HFF-Myc (cell line): ENCODE measurements at places on chromosomes 7 and 10.

DNA sequence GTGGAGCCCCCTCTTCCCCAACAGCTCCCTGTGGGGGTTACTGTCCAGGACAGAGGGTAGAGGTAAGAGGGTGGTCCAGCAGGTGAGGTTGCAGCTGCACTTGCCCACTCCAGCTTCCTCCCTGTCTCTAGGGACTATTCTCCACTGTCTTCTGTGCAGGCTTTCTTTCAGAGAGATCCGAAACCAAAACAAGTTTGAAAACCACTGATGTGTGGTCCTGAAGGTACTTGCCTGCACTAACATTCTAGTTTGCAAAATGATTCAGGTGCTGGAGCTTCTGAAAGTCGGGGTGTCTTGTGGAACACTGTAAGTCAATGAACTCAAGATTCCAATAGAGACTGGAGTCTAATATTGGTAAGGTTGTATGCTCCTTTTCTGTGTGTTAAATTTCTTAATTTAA lies 63.1 kb downstream of the BLNK start:
- DNase-seq = no peak

DNA sequence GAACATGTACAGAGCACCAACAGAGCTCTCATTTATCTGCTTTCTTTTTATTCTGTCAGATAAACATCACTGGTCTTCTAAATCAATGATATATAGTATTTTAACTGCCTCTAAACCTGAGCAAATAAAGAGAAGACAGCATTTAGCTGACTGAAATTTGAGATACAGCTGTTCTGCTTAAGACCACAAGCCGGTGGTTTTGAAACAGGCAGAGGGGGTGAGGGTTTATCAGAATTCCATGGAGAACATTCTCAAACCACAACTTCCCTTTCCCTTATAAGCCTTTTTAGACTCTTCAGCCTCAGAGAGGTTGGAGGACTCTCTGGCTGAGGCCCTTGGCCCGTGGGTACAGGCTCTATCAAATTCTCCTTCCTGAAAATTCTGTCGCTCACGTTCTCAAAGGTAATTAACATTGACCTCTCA lies 87.4 kb upstream of the RSU1 start:
- DNase-seq = peak; percentile 60

- DNase-seq = no peak
Observed at GRCh38 chr7:152504816-152505215, 69.0 kb upstream of the KMT2C start.

DNA sequence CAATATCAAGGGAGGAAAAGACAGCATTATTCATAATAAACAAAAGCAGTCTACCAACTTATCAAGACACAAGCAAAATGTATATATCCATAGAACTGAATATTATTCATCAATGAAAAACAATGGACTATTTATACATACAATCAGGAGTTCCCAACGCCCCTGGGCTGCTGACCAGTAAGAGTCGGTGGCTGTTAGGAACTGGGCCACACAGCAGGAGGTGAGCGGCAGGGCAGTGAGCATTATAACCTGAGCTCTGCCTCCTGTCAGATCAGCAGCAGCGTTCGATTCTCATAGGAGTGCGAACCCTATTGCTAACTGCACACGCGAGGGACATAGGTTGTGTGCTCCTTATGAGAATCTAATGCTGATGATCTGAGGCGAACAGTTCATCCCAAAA lies 71.7 kb upstream of the GPR22 start:
- no peak for DNase-seq

GRCh38 chr7:1031716-1032455 lies 12.5 kb upstream of the GPR146 start:
- no peak for DNase-seq

DNA sequence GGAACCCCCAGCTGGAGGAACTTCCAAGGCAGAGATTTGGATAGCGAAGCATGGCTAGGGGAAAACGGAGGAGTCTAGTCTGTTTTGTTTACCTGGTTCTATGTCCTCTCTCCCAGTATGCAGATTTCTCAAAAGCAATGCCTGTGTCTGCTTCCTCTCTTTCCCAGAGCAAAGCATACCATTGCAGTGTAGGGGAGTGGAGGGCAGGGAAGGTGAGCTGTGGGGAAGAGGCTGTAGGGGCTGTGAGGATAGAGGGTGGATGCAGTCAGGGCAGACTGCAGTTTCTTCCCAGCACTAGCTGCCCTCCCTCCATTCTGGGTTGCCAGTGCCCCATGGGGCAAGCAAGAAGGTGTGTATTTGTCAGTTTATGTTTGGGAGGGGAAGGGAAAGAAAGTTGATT lies 16.9 kb upstream of the TSPAN14 start:
- DNase-seq = no peak

GRCh38 chr7:80785276-80785675 lies 133.6 kb downstream of the SEMA3C start:
- no peak for DNase-seq

DNA sequence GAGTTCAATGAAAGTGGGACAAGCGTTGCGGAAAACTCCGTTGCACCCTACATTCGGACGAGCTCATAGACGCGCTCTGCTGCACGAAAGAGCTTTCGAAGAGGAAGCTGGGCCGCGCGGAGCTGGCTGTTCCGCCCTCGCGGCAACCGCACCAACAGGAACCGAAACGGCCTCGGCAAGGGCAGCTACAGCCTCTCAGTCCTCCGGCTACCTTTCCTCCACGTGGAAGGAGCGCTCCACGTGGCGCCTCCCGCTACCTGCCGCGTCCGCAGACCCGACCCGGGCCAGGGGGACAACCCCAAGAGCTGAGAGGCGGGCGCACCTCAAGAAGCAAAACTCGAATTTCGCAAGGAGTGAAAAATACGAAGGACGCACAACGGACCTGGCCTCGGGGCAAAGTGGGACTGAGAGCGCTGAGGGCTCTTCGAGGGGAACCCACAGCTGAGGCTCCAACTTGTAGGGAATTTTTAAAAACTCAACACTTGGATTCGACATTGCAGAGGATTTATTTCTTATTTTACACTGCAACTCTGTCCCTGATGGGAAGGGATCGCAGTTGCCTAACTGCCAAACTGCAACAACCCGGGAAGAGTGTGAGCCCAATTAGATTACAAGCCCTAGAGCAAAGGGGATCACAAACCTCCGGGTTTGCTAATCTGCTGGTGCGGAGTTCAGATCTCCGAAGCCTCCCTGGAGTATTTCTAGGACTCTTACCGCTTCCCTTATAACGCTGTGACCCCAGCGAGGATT lies 1.4 kb downstream of the HPSE2 start:
- DNase-seq = no peak

DNA sequence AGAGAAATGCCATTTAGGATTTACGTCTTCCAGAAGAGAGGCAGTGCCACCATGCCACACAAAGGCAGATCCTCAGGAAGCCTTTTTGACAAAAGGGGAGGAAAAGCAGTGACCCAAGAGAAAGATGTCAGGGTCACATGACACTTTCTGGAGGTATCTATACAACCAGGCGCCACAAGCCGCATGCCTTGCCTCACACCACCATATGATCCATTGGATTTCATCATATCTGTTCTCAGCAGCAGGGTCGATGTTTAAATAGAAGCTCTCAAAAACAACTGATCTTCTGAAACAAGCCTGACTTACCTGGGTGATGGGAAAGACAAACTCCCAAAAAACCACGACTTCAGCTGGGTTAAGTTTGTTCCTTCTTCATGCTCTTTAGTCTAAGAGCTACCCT lies 52.5 kb upstream of the UNC5B start:
- no peak for DNase-seq

DNA sequence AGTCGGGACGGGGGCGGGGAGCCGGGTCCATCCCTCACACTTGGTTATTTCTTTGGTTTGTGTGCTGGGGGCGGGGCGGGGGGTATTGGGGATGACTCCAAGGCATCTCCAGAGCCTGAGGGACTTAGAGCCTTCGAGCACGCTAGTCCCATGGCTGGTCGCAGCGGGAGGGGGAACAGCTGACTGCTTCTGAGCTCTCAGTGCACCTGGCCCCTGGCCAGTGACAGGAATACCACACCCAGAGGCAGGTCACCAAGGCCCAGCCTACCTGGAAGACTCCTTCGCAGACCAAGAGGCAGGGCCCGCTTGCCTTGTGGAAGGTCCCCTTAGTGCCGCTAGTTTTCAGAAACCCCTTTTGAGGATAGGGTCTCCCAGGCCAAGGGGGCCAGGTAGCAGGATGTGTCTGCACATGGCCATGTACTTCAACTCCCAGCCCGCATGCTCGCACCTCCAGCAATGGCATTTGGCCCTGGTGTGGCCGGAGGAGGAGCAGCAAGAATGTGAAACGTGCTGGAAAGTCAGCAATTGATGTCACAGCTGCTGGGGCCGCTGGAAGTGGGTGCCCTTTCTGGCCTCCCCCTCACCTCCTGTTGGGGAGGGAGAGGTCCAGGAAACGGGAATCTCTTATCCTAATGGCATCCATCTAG lies 40.3 kb downstream of the AGAP3 start:
- DNase-seq = no peak

DNA sequence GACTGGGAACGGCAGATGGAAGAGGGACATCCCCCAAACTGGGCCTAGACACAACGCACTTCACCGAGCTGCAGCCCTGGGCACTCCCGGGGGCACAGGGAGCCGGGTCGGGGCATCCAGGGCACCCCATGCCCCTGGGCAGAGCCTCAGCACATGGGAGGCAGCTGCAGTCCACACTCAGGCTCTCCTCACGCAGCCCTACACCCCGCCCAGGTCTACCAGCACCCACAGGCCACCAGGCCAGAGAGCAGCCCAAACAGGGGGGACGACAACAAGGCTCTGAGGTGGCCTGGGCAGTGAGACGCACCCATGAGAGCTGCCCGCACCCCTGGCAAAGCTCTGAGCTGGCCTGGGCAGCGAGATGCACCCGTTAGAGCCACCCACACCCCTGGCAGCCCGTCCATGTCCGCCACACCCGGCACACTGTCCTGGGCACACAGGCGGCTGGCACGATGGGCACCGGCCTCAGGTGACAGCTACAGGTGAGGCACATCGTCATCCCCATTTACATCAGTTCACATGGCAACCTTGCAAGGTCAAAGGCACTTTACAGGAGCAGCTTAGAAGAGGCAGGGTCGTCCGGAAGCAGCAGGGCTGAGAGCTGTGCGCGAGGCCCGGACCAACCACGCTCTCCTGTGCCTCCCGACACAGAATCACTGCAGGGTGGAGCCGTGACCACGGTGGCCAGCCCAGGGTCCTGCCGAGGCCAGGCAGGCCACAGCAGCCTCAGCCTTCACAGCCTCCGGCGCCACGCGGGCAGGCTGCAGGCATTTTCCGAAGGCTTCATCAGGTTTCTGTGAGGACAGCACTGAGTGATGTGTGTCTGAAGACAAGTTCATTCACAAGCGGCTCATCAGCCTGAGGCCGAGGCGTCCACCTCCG lies 228.6 kb downstream of the MAD1L1 start:
- DNase-seq = no peak

DNA sequence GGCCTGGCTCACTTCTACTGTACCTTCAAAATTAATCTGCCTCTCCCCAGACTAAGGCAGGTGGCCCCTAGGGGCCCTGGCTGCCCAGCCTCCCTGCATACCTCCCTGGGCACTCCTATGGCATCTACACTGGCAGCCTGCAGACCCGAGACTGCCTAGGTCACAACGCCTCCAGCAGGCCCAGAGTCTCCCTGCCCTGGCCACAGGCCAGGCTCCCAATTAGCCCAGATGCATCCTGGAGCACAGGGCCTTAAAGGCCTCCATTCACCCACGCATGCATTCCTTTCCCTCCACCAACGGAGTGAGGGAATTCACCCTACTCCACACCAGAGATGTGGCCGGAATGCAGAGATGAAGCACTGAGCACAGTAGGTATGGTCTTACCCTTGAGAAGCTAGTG lies 1.9 kb downstream of the CHAT start:
- DNase-seq = no peak

- no peak for DNase-seq
Observed at GRCh38 chr10:33612551-33612950, 278.1 kb upstream of the NRP1 start.

DNA sequence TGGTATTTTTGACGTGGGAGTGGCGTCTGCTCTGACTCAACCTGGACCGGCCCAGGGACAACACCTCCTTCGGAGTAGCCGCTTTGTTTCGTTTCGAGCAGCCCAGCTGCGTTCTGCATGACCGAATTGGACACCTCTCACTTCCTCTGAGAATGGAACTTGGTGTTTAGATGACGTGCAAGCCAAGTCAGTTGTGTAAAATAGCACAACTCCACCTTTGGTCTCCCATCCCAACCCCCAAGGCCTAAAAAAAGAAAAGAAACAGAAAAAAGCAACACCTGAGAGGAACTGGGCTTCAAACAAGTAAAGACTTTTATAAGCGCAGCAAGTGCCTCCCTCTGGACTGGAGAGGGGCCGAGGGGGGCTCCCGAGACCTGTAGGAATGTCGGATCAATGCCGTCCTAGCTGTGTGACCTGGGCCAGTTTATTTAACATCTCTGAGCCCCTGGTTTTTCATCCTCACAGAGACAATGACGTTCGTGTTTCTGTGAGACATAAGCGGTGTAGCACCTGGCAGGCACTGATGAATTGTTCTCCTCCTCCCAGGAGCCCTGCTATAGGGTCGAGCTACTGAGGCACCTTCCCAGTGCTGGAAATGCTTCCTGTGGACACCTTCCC lies 52.0 kb upstream of the SMNDC1 start:
- DNase-seq = no peak

DNA sequence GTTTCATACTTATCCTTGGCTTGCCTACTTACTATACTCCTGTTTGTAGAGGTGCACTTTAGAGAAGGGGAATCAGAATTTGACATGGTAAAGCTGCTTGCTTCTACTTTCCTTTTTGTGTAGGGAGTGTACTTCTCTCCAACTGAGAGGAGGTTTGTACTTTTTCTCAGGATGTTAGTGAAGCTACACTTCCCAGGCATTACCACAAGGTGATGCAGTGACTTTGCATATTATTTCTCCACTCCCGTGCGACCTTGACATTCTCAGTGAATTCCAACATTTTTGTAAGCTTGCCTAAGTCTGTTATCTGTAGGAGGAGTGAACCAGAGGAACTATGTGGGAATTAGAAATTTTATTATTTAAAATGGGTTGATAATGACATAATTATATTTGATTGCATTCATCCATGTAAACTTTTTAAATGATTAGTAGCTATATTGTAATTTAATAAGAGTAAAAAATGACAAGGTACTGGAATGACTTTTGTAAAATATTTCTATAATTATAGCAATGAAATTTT lies 5.2 kb downstream of the TAX1BP1 start:
- DNase-seq = peak; percentile 53

DNA sequence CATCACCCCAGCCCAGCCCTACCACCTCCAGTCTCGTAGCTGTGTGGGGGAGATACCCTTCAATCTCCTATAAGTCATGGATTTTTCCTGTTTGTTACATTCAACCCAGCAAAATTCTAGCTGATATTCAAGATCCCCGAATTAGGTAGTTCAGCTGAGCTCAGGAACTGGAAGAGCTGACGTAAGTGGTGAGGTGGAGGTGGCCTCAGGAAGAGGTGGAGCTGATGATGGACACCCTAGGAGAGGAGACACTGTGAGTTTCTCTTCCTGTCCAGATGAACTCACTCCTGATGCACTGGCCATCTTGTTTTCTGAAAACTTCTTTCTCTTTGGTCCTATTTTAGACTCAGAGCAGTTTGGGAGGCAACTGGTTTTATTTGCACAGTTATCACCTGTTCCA lies 90.5 kb upstream of the PITRM1 start:
- no peak for DNase-seq
